OCI-M1 (cell line): ENCODE measurements at places on chromosomes 6 and 20.

GRCh38 chr6:75437421-75437891, 56.1 kb downstream of the FILIP1 start:
- DNase-seq: no peak

DNA sequence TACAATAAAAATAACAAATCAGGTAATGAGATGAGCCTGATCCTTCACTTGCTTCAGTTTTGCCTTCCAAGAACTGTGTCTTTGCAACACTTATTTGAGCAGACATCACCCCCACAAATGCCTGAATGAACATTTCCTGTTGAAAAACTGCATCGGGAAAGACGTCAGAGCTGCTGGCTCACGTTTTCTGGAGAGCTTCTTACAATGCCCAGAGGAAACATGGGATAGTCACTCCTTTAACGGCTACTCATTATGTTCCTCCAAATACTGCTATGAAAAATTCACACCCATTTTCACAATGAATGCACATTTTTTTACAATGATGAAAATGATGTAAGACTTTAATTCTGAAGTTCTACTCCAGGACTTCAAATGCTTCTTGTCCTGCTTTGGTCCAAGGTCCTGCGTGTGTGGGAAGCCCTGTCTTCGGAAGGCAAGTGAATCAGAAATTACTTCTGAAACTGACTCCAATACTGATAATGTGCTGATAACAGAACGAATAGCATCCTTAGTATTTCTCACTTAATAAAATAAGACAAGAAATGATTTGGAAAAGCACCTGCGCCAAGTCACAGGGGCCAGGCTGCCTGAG, 238.0 kb downstream of the ANKRD60 start:
- DNase-seq: no peak

DNA sequence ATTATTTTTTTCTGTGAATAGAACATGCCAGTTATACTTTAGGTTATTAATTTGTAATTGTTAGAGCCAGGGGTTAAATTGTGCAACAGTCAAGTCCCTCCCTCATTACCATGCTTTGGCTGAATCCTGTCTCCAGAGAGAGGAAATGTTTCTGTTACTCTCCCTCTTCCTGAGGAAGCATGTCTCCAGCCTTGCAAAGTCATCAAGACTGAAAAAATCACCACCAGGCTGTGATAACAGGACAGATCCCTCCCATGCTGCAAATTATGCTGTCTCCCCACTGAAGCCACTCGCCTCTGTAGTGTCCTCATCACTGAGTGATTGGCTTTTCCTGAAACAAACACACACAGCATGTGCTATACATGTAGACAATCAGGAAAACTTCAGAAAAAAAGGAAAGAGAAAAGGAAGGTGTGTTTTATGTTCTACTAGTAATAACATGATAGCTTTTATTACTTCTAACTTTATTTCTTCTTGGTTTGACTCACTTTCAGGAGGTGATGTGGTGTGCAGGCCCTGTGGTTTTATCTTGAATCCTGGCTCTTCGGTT, 290.0 kb upstream of the JAG1 start:
- no peak for DNase-seq

DNA sequence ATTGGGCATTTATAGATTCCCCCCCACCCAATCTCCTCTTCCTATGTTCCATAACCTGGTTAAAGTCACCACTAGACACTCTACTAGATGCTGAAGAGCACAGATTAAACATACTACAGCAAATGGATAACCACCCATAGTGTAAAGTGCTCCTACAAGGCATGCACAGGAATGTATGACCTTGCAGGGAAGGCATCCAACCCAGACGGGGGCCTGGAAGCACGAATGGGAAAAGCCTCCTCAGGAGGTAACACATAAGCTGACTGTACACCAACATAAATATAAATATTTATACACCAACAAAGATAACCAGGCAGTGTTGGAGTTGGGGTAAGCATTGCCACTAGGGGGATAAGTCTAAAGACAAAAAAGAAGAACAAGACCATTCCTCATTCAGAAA, 691.7 kb downstream of the GRIK2 start:
- DNase-seq: no peak

DNA sequence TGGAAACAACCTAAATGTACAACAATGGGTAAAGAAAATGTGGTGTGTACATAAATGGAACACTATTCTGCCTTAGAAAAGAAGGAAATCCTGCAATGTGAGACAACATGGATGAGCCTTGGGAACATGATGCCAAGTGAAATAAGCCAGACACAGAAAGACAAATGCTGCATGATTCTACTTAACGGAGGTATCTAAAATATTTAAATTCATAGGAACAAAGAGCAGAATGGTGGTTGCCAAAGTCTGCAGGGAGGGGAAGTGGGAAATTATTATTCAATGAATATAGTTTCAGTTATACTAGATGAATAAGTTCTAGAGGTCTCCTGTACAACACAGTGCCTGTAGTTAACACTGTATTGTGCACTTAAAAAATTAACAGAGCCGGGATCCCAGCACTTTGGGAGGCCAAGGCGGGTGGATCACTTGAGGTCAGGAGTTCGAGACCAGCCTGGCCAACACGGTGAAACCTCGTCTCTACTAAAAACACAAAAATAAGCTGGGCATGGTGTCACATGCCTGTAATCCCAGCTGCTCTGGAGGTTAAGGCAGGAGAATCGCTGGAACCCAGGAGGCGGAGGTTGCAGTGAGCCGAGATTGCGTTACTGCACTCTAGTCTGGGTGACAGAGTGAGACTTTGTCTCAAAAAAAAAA, 71.4 kb upstream of the SNX9 start:
- DNase-seq: no peak

DNA sequence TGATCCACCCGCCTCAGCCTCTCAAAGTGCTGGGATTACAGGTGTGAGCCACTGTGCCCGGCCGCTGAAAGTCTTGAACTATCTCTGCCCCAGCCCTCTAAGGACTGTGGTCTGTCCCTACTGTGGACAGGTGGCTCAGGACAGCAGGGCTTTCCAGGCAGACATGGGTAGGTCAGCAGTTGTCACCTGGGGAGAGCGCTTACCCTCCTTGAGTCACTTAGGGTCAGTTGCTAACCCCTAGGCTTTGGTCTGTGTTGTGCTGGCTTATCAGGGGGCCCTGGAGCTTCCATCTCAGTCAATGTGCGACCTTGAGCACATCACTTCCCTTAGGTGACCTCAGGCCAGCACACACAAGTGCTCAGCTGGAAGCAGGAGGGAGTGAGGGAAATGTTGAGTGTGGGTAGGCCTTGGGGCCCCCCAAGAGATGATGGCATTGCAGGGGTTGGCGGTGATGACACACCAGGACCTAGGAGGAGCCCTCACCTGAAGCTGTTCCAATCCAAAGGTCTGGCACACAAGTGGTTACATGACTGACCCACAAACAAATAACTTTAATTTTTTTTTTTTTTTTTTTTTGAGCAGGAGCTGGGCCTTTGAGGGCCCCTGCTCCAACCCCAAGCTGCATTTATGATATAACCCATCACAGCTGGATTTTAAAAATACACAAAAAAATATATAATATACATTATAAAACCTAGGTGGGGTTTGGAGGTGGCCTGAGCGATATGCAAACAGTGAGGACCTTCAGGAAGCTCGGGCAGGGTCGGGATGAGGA, 5.1 kb downstream of the RPL10A start:
- no peak for DNase-seq

- no peak for DNase-seq
Observed at GRCh38 chr6:14903176-14904038, 342.5 kb upstream of the JARID2 start.

GRCh38 chr6:52352239-52353018, 9.5 kb upstream of the PAQR8 start:
- peak; percentile 93 for DNase-seq

- DNase-seq: peak; percentile 30
Observed at GRCh38 chr6:27651371-27651732, 178.4 kb upstream of the ZNF184 start.

GRCh38 chr6:169851641-169852503, 100.5 kb downstream of the ERMARD start:
- DNase-seq: no peak

DNA sequence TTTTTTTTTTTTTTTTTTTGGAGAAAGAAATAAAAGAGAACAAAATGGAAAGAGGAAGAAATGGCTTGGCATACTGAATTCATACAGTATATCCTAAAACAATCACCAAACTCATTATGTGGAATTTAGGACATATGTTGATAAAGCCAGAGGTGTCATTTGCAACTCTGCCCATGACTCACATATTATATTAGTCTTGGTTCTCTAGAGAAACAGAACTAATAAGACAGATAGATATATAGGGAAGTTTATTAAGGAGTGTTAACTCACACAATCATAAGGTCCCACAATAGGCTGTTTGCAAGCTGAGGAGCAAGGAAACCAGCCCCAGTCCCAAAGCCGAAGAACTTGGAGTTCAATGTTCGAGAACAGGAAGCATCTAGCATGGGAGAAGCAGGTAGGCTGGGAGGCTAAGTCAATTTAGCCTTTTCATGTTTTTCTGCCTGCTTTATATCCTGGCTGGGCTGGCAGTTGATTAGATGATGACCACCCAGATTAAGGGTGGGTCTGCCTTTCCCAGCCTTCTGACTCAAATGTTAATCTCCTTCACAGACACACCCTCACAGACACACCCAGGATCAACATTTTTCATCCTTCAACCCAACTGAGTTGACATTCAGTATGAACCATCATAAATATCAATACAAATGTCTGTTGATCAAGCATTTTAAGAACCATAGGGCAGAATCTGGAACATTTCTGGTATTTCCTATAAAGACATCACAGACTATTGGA, 102.3 kb downstream of the UBE3D start:
- DNase-seq: no peak

- no peak for DNase-seq
Observed at GRCh38 chr6:6471276-6471675, 117.2 kb upstream of the LY86 start.

GRCh38 chr20:10788055-10788454, 114.3 kb upstream of the JAG1 start:
- DNase-seq: peak; percentile 13

- DNase-seq: peak; percentile 89
Observed at GRCh38 chr20:32819992-32820697, 391 bp downstream of the MAPRE1 start.

DNA sequence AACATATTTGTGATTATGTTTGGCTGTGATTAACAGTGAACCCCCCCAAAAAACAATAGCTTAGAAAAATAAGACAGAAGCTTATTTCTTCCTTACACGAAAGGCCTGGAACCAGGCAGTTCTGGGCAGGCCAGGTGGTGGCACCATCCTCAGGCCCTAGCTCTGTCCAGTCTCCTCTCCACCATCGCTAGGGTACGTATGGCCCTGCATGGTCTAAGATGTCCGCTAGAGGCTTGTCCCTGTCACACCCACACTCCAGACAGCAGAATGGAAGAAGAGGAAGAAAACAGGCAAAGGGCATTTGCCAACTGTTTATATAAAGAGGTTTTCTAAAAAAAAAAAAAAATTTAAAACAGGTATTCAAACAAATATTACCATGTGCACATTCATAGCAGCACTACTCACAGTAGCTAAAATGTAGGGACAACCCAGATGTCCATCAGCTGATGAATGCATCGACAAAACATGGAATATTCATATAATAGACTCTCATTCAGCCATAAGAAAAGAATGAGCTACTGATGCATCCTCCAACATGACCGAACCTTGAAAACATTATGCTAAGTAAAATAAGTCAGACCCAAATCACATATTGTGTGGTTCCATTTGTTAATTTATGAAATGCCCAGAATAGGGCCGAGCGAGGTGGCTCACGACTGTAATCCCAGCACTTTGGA, 6.7 kb downstream of the TGM3 start:
- DNase-seq: peak; percentile 13

DNA sequence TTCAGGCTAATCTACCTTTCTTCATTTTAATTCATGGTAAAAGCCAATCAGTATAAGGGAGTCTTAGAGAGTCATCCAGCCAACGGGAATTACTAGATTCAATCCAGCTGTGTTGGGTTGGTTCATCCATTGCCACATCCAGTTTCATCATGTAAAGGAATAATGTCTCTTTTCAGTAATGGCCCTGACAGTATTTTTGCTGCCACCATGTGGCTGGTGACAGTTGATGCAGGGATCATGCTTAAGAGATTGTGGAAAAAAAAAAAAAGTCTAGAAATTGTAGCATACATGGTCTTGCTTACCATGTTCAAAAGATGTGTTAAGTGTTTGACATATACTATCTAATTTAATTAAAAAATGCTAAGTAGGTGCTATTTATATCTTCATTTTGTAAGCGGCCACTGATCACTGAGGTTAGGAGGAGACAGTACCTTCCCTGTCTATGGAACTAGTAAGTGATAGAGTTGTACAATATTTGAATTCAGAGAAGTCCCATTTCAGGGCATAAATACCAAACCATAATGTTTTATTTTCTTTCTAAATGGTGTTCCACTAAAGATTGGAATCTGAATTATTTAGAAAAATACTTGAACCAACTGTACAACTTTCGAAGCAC, 135.9 kb downstream of the KHDRBS2 start:
- DNase-seq: peak; percentile 81

- DNase-seq: no peak
Observed at GRCh38 chr20:57260934-57261333, 5.5 kb downstream of the BMP7 start.

DNA sequence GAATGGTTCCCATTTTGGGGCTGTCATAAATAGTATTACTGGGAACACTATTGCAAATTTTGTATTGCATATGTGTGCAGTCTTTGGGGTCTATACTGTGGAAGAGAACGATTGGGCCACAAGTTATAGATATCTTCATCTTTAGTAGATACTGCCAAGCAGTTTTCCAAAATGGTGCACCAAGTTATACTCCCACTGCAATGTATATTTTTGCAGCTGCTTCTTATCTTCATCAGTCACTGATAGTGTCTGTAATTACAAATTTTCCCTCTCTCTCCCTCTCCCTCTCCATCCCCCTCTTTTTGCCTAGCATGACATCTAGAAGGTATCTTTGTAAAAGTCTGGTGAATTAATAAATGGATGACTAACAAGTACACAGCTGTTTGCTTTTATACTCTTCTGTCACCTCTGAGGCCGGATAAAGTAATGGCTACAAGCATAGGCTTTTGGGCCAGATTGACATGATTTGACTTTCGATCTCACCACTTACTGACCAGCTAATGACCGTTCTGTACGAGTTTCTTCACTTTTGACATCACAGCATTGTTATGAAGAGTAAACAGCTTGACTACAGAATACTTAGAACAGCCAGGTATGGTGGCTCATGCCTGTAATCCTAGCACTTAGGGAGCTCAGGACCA, 113.3 kb upstream of the SLC2A12 start:
- DNase-seq: no peak

DNA sequence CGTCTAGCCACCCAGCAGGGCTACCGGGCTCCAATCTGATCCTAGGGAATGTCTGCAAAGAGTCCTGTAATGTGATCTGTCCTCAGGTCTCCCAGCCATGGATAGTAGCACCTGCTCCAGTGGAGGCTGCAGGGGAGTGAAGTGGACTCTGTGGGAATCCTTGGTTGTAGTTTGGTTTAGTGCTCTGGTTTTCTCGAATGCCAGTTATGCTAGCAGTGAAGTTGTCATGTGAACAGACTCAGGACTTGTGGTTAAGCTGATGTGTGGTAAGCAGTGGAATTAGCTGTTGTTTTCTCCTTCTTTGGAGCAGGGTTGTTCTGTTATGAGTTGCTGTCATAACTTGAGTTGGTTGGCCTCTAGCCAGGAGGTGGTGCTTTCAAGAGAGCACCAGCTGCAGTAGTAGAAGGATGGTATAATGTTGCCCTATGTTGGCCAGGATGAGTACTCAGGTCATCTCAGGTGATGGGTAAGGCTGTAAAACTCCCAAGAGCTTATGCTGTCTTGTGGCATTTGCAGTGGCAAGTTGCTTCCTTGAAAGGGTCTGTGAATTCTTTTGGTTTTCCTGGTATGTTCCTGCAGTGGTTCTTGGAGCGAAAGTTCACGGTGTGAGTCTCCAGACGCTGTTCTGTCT, 390.2 kb downstream of the UTRN start:
- no peak for DNase-seq

GRCh38 chr6:142698751-142699150, 246.2 kb downstream of the HIVEP2 start:
- no peak for DNase-seq
